ENCODE measurements at places on chromosomes 3 and 15.

DNA sequence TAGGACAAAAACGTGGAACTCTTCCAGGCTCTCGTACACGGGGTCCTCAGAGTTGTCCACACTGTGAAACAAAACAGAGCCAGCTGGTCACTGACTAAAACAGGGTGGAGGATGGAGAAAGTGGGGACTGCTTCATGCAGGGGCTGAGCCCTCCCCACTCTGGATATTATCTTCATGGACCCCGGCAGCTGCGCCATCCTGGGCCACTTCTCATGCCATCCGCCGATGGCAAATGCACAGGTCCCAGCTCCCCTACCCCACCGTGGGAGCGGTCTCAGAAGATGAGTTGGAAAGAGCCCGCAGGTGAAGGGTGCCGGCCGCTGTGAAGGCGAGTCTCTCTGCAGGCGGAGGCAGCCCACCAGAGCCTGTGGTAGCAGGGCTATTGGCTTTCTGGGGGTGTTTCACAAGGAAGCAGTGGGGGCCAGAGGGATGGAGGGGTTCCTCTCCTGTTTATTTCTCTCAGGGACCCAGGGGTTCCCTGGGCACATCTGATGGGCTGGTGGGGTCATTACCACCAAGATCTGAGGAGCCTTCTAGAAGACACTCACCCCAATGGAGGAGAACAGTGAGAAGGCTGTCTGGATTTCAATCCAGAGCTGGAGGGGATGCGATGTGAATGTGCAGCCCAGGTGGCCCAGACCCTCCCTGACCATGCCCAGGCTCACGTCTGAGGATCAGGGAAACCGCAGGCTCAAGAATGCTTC is 177.3 kb downstream of the KLF13 start:
- DNase-seq: no peak

DNA sequence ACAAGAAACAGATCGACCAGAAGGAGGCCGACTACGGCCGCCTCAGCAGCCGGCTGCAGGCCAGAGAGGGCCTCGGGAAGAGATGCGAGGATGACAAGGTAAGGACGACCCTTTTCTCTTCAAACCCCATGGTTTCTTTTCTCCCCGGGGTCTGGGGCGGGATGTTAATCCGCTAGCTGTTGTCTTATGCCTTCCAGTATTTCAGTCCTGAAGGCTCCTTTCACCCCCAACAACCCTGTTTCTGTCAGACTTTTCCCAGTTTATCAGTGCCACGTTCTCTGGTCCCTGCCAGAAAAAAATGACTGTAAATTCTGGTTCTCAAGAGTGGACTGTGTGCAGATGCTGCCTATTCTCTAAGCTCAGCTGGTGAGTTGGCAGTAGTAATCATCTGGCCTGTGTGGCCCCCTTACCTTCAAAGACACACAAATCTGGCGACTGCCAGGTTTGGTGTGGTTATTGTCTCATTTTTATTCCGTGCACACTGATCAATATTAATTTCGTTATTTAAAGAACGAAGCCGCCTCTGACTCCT is 806 bp downstream of the GOLM2 start:
- no peak for DNase-seq

DNA sequence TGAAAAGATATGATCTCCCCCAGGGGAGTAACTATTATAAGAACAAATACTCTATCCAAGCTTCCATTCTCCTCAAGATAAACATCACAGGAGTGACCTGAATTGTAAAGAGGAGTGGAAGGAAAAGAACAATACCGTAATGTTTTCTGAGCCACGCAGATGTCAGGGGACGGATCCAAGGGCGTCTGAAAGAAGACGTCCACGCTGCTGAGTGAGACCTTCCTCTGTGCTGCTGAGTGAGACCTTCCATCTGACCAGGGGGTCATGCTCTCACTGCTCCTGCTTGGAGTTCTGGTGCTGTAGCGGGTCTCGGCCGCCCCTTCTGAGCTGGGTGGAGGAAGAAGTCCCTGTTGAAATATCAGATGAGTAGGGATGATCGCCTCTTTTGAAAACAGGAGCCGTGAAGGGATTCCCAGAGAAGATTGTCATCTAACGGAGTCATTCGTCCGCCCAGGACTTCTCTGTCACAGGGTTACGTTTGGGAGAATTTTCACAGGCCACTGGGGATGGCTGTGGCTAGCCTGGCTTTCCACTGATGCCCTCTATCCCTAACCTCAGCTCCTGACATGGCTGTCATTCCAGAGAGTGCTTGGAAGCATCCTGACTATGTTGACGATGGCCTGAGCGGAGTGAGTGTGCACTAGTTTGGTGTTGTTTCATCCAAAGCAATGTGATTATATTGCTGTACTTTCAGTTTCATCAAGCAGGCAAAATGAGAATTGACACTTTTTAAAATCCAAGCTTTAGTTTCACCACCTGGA is 184.9 kb downstream of the APBA2 start:
- no peak for DNase-seq

GRCh38 chr3:159169828-159170227 is 368.0 kb downstream of the MFSD1 start:
- DNase-seq: no peak

GRCh38 chr3:29637068-29637467 is 356.2 kb downstream of the RBMS3 start:
- no peak for DNase-seq

GRCh38 chr3:190941694-190942260 is 79.3 kb upstream of the GMNC start:
- no peak for DNase-seq

- no peak for DNase-seq
These were observed 156.7 kb downstream of the TJP1 start for GRCh38 chr15:29665444-29666003.

All from cortex of kidney (tissue), 1 donor.